ENCODE measurements at places on chromosomes 6 and 20.

- no peak for DNase-seq
Observed at GRCh38 chr6:158633127-158633526, 11.4 kb downstream of the DYNLT1 start.

- DNase-seq = no peak
Observed at GRCh38 chr6:25689966-25690365, 38.0 kb downstream of the SCGN start.

- no peak for DNase-seq
Observed at GRCh38 chr6:4660377-4661321, 115.6 kb upstream of the CDYL start.

DNA sequence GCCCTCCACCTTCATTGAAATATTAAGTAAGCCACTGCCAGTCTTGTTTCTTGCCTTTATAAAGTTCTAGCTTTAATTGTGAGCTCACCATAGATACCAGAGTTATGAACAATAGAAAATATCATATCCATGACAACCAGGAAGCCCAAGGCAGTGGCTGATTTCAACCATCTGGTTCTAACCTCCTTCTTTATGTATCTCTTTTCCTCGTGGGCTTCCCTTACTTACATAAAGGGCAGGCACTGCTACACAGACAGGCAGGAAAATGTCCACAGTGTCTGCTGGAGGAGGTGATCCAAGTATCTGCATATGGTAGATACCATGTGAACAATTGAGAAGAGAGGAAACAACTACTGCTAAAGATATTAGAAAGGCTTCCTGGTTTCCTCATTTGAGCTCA lies 65.2 kb upstream of the PRND start:
- no peak for DNase-seq

DNA sequence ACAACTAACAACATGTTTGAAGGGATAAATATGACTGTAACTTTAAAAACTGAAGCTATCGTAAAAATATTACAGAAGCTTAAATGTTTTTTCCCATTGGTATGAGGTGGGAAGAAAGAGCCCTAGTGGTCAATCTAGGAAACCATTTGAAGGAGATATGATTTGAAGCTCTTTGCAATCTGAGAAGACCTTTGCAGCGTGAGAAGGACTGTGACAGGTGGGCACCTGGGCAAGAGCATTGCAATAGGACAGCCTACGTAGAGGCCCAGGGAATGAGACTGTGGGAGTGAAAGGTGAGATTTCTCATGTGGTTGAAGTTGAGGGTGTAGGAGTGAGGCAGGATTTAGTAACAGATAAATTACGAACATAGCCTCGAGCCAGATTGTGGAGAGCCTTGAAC lies 108.0 kb upstream of the PDE7B start:
- no peak for DNase-seq

- DNase-seq = no peak
Observed at GRCh38 chr6:90253631-90254030, 43.0 kb downstream of the BACH2 start.
